ENCODE measurements at places on chromosomes 13 and 19.

GRCh38 chr13:24854311-24854710 is 90.3 kb downstream of the RNF17 start:
- no peak for DNase-seq

GRCh38 chr13:109361562-109362289 is 424.7 kb downstream of the IRS2 start:
- DNase-seq = no peak

- no peak for DNase-seq
Observed at GRCh38 chr13:98879957-98880356, 97.9 kb downstream of the DOCK9 start.

DNA sequence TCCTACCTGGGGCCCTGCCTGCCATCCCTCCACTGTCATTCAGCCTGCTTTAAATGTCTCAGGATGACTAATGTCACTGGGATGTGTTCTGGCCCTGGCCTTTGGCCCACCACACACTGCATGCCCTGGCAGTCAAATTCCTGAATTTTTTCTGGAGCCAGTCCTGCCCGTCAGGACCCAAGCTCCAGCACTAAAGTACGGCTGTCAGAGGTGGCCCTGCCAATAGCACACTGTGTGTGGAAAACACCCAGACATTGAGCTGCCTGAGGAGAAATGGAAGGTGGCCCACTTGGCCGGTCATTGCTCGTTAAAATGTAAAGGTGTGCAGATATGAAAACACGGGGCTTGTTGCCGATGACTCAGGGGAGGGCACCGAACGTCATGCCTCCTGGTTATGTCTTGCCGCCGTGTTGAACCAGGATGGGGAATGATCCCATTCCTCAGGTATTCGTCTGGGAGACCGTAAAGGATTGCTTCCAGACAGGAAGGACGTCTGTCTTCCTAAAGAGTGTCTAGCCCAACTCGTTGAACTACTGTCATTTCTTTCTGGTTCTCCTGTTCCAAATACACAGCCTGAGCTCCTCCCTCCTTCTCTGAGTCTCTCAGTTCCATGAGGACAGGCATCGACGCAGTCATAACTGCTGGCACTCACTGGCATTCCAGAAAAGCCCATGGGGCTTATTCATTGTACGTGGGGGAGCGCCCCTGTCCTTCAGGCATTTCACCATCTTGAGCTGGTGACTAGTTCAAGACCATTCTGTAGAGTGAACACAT is 40.6 kb downstream of the COL4A2 start:
- no peak for DNase-seq

DNA sequence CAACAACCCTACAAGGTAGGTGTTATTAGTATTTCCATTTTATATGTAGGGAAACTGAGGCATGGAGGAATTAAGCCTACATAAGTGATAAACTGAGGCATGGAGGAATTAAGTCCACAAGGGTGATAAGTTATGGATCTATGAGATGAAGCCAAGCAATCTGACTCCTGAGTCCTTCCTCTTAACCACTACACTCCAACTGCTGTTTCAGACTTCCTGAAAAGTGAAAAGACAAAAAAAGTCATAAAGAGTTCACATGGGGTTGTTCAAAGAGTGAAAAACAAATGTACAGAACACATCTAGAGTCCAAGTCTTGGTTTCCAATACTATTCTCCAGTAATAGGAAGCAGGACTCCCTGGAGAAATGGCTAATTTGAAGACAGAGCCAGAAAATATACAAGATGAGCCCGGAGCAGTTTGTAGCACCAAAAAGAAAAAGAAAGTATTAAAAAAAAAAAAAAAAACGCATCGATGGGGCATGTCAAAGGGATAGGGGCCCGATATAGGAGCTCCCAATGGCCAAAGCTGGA is 12.1 kb downstream of the CRYL1 start:
- DNase-seq = no peak

- no peak for DNase-seq
Observed at GRCh38 chr19:33948651-33949335, 152.1 kb downstream of the KCTD15 start.

DNA sequence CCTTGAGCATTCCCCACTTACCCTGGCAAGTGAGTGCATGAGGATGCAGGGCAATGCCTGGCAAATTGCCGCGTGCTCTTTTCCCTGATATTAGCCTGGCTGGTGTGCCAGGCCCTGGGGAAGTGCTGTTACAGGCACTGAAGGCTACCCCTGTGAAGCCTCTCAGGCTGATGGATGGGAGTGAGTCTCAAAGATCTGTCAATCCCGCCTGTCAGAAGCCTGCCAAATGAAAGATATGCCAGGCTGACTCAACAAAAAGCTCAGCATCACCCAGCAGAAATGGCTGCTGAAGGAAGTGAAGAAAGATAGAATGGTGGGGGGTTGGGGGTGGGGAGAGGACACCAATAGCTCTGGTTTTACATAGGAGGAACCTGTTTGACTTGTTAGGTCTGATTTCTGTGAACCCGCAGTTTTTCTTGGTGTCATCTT is 112.1 kb downstream of the LACC1 start:
- no peak for DNase-seq

GRCh38 chr19:42172261-42172660 is 40.0 kb upstream of the POU2F2 start:
- DNase-seq = no peak

DNA sequence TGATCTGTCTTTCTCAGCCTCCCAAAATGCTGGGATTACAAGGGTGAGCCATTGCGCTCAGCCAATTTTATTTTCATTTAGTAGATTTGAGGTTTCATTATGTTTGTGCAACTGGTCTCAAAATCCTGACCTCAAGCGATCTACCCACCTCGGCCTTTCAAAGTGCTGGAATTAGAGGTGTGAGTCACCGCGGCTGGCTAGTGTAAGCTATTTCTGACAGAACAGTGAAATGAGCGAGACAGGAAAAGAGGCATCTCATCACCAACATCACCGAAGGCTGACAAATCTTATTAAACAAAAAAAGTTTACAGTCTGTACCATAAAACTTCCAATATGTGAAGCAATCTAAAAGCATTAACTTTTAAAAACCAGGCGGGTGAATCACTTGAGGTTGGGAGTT is 12.2 kb upstream of the ZNF888 start:
- DNase-seq = no peak
